ENCODE measurements at places on chromosomes 3 and 15.

DNA sequence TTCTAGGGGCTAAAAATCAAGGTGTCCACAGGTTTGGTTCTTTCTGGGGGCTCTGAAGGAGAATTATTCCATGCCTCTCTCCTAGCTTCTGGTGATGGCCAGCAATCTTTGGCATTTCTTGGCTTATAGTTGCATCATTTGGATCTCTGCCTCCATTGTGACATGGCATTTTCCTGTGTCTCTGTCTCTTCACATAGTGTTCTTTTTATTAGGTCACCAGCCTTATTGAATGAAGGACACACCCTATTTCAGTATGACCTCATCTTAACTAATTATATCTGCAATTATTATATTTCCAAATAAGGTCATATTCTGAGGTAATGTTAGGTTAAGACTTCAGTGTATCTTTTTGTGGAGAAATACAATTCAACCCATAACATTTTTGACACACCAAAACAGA is 3.2 kb upstream of the GBE1 start:
- DNase-seq: no peak

GRCh38 chr3:134033315-134033996 is 3.7 kb upstream of the SLCO2A1 start:
- DNase-seq: no peak

- no peak for DNase-seq
Observed at GRCh38 chr3:166445865-166446264, 608.6 kb upstream of the BCHE start.

DNA sequence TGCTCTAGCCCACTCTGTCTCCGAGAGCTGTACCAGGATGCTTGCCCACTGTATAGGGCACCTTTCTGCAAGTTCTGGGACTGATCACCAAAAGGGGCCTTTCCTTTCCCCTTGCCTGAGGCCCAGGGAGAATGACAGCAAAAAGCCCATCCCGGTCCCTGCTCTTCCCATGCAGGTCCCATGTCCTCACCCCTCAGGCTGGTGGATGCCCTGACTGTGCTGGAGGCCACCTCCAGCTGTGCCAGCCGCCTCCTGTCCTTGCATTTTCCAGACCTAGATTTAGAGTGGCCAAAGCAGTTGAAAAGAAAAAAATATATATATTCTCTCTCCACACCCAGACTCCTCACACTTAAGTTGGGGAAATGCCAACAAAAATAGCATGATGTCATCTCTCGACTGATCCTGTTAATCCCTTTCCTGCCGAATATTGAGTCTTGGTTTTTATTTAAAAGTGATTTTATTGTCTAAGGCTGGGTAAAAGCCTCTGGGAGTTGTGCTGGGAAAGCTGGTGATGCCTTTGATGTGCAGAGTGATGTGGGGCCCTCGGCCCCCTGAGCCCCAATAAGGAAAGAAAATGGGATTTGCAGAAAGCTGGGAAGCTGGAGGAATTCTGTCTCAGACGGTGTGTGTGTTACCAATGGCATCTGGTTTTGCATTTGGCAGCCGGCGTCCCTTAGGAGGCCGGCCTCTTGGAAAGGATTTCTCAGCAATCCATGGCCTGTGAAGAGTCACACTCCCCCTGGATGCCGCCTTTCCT is 29.3 kb upstream of the TPM1 start:
- no peak for DNase-seq

DNA sequence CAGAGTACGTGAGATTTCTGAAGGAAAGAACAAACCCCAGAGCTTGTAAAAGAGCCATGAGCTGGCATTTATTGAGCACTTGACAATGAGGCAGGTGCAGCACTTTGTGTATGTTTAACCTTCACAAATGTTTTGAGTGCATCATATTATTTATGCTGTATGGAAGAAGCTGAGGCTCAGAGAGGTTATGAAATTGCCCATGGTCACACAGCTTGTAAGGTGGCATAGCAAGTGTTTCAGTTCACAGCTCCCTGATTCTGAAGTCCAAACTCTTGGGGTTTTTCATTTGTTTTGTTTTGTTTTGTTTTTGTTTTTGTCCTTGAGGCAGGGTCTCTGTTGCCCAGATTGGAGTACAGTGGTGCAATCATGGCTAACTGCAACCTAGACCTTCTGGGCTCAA is 25.1 kb upstream of the ADAMTS7 start:
- DNase-seq: no peak

DNA sequence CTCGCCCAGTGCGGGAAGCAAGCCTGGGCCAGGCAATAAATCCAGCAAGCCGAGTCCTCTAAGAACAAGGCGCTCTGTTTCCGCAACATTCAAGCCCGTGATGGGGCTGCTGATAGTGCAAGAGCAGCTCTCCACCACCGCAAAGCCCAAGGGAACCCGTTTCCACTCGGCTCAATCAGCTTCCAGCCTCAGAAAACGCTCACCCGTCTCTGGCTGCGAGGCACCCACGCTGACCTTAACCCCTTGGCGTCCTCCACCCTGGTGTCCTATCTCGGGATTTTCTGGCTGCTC is 17.8 kb downstream of the SPATA12 start:
- DNase-seq: no peak

- no peak for DNase-seq
Observed at GRCh38 chr15:42143356-42143755, 13.1 kb downstream of the PLA2G4F start.

DNA sequence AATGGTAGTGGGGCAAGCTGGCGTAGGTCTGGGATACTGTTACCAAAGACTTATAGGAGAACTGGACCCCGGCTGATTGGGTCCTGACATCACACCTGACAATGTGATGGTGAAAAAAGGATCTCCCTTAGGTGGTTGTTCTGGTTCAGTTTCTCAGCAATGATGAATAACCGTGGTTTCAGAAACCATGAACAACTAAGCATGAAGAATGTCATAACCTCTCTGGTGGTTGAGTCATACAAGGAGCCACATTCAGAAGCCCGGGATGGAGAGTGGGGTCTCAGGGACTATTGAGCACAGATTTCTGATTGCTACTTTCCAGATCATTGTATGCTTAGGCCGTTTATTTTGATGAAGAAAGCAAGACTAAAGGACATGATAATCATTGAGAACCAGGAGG is 17.4 kb downstream of the GPR160 start:
- DNase-seq: no peak

DNA sequence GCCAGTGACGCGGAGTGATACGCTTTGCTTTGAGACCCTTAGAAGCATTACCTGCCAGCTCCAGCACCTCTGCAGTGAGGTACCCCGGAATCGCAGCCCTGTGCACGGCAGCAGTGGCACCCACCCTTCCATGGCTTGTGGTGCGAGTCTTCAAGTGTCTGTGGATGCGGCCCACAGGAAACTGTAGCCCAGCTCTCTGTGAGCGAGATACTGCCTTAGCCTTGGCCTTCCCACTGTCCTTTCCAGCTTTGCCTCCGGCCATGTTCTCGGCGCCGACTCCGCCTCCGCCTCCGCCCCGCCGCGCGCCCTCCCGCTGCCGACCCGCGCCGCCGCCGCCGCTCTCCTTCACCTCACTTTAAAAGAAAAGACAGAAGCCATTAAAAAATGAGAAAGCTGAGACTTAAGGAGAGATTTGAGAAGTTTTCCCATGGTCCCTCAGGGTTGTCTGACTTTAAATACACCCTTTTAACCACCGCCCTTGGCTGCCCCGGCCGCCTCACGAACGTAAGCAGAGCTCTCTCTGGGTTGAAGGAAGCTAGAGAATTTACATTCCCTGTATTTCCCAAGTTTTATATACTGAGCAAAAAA is 78.5 kb upstream of the FAM174B start:
- DNase-seq: no peak

GRCh38 chr3:100769693-100770092 is 60.4 kb downstream of the TFG start:
- DNase-seq: no peak

- DNase-seq: no peak
Observed at GRCh38 chr15:40594429-40594836, 384 bp downstream of the KNL1 start.
